ENCODE measurements at places on chromosomes 12 and 14.

GRCh38 chr12:3043406-3043805 lies 33.8 kb upstream of the TSPAN9 start:
- DNase-seq = no peak

- DNase-seq = no peak
Observed at GRCh38 chr14:61326847-61327246, 5.5 kb downstream of the PRKCH start.

GRCh38 chr12:111556676-111557075 lies 42.4 kb downstream of the ATXN2 start:
- DNase-seq = no peak

GRCh38 chr12:18612971-18613370 lies 124.8 kb downstream of the PLCZ1 start:
- no peak for DNase-seq

DNA sequence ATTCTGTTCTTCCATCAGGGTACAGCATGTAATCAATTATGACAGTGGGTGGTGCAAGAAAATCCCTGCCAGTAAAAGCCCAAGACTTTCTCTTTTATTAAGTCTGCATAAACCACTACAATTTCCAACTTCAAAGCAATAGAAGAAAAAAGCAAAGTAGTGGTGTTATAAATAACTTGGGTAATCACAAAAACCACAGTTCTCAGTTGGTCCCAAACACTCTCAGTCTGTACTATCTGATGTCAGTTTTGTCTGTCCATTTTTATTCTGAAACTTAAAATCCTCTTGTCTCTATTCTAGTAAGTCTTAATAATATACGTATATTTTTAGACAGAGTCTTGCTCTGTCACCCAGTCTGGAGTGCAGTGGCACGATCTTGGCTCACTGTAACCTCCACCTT lies 8.8 kb upstream of the TIGAR start:
- no peak for DNase-seq

- DNase-seq = no peak
Observed at GRCh38 chr14:45526715-45527549, 273.9 kb upstream of the MIS18BP1 start.

DNA sequence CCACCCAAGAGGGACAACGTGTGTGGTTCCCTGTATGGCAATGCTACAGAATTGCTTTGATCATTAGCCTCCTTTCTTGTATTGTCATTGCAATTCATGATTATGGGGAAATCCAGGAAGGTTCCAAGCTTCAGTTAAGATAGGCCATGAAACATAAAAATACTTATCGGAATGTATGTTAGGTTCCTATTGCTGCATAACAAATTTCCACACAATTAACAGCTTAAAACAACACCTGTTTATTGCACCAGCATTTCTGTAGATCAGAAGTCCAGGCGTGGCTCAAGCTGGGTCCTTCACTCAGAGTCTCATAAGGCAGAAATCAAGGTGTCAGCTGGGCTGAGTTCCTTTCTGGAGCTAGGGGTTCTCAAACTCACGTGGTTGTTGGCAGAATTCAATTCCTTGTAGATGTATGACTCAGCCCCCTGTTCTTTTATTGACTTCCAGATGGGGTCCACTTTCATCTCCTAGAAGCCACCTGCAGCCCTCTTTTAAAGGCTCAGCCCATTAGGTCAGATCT lies 365.6 kb upstream of the TMPO start:
- no peak for DNase-seq

GRCh38 chr12:67437011-67437410 lies 167.9 kb downstream of the CAND1 start:
- DNase-seq = no peak

- no peak for DNase-seq
Observed at GRCh38 chr14:100234511-100234910, 4.4 kb upstream of the YY1 start.

- peak; percentile 63 for DNase-seq
Observed at GRCh38 chr12:4272424-4273272, 914 bp upstream of the CCND2 start.

- DNase-seq = no peak
Observed at GRCh38 chr12:88955531-88955930, 375.3 kb upstream of the KITLG start.

- no peak for DNase-seq
Observed at GRCh38 chr14:54140551-54140950, 183.9 kb upstream of the BMP4 start.

GRCh38 chr12:84157170-84157569 lies 755.4 kb downstream of the SLC6A15 start:
- DNase-seq = no peak

Measured in stimulated activated CD8-positive, alpha-beta memory T cell treated with anti-CD3 and anti-CD28 coated beads, Interleukin-12 subunit alpha, Interleukin-12 subunit beta, amount 100 ng/mL, for 4 hours (primary cell).